ENCODE measurements at places on chromosomes 13 and 19.

GRCh38 chr19:8592231-8593009, 15.2 kb upstream of the MYO1F start:
- DNase-seq = peak; percentile 98

- DNase-seq = no peak
Measured at GRCh38 chr13:74027161-74027779, 106.9 kb downstream of the KLF12 start.

GRCh38 chr19:46404055-46404752, 9.2 kb downstream of the CCDC8 start:
- no peak for DNase-seq

DNA sequence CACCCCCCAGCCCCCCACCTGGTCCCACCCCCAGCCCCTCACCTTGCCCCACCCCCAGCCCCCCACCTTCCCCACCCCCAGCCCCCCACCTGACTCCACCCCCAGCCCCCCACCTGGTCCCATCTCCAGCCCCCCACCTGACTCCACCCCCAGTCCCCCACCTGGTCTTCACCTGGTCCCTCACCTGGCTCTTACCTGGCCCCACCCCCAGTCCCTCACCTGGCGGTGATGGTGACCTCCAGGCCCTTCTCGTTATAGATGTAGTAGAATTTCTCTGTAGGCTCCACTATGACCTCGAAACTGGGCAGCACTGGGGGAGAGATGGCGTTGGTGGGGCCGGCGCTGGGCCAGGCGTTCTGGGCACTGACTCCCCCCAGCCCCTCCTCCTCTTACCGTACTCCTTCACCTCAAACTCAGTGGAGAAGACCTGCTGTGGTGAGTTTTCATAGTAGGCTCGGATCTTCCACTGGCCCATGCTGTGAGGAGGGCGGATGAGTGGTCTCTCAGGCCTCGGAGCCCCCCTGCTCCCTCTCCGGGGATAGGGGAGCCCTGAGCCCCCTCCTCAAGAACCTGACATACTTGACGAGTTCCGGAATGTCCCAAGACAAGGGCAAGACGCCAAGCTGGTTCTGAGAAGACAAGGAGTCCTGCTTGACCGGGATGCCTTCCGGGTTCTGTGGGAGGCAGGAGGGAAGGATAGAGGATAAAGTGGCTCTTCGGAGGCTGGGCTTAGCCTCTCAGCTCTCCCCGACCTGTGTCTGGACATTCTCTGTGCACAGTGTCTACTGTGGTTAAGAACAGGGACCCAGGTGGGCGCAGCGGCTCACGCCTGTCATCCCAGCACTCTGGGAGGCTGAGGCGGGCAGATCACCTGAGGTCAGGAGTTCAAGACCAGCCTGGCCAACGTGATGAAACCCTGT, 6.4 kb downstream of the C3 start:
- DNase-seq = peak; percentile 62

GRCh38 chr13:21361706-21362105, 97.4 kb downstream of the ZDHHC20 start:
- DNase-seq = no peak

DNA sequence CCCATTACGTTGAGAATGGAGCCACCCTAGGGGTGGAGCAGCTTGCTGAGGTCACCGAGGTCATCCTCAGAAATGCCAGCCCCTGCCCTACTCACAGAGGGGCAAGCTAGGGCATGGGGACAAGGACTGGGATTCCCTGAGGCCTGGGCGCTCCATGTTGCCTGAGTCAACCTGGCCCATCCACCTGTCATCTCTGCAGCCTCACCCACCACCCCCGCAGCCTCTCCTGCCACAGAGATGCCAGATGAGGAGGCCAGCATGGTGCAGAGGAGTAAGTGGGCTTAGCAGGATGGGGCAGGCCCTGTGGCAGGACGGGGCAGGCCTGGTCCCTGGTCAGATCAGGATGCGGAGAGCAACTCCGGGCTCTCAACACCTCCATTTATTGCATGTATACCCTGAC, 9.5 kb downstream of the NKPD1 start:
- DNase-seq = no peak

- DNase-seq = no peak
Measured at GRCh38 chr13:40961826-40962225, 57.3 kb downstream of the ELF1 start.

DNA sequence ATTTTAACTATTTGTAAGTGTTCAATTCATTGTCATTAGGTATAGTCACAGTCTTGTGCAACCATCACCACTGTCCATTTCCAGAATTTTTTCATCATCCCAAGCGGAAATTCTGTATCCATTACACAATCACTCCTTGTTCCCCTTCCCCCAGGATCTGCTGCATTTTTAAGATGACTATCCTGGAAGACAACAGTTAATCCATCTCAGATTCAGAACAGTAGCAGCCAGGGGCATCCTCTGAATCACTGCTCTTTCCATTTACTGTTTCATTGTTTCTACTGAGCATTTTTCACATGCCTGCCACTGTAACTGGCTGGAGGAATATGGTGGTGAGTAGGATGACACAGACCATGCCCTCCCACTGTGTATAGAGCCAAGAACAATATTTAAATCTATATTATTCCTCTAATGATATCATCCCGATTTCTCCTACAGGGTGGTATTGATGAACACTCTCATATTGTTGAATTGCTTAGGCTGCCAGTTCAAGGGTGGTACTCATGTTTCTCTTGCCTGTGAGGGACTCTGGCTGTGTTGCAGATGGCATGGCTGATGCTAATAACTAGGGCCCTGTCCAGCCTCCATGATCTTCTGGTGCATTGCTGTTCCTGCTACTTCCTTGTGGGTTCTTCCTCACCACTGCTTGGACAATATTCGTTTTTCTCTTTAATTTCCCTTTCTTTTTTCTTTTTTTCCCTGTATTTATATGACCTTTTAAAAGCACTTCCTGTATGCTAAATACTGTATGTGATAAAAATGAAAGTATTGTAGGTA, 59.0 kb downstream of the WDFY2 start:
- no peak for DNase-seq

DNA sequence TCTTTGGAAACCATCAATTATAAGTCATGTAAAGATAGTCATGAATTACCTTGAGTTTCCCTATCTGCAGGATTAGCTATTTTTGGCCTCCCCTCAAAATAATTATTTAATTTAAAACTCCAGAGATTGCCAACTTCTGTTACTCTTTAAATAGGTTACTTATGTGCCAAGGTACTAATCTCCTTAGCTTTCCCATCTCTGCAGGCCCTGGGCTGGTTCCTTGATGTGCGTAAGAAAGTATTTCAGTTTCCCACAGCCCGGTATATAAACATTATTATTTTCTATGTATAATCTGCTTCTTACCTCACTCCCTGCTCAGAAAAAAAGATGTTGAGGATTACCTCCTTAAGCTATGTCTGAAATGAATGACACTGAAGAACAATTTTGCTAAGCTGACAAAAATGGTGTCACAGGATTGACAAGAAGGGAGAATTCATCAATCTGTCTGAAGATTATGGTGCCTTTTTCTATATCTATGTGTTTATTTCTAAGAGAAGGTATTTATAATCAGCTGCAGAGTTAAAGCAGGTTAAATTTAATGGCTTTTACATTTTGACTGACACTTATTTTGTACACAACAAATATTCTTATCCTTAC, 1697.2 kb upstream of the PCDH20 start:
- no peak for DNase-seq

DNA sequence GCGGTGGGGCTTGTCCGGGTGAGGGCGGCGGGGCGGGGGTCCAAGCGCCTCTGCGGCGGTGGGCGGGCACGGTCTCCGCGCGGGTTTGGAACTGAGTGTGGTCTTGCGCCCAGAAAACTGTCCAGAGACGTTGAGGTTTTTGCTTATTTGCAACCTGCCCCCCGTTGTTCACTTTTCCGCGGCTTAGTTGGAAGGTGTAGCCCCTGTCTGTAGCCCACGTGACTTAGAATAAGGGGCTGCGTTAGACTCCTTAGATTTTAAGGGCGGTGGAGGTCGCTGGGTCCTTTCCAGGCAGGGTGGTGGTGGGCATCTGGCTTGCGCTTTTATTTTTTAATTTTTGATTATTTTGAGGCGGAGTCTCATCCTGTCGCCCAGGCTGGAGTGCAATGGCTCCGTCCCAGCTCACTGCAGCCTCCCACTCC, 748 bp downstream of the RPS15 start:
- DNase-seq = no peak

GRCh38 chr19:10654610-10655456, 687 bp downstream of the ILF3 start:
- peak; percentile 83 for DNase-seq

DNA sequence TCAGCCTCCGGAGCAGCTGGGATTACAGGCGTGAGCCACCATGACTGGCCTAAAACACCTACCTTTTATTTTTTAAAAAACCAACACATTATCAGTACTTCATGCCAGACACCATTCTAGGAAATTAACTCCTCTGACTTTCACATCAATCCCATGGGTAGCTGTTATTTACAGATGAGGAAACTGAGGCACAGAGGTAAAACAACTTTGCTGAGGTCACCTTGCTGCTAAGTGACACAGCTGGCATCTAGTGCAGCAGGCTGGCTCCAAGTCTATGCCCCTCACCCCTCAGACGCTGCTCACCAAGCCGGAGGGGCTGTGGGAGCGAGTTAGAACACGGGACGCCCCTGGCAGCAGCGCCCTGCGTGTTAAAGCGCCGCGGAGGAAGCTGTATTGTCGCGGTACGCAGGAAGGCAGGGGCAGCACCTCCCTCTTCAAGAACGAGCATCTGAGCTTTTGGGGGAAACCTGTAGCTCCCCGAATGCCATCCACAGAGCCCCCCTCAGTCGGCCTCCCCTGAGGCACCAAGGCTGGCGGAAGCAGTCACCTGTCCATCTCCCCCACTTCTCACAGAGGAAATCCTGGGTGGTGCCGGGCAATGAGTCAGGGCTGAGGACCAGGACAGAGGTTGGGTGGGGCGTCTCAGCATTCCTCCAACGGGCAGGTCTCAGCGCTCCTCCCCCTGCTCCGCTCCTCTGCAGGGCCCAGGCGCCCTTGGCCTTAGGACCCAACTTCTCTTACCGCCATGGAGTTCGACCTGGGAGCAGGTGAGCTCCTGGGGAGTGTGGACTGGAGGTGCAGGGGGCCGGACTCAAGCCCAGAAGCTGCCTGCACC, at the start of gene C19orf33:
Gene C19orf33 (plus strand): TSS at position 735 of the 835 bp plus-strand sequence. CDS start 11 bp downstream, at position 746.
- DNase-seq = no peak

DNA sequence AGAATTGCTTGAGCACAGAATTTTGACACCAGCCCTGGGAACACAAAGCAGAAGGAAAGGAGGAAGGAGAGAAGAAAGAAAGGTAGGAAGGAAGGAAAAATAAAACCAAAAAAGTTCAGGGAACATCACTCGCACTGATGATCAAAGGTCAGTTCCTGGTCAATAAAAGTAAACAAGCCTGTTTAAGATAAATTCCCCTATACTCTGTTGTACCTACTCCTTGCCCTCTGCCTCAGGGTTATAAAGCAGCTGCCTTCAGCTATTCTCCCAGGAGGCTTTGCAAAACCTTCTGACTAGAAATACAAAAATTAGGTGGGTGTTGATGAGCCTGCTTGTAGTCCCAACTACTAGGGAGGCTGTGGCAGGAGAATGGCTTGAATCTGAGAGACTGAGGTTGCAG, 14.9 kb upstream of the ZNF91 start:
- DNase-seq = peak; percentile 14

DNA sequence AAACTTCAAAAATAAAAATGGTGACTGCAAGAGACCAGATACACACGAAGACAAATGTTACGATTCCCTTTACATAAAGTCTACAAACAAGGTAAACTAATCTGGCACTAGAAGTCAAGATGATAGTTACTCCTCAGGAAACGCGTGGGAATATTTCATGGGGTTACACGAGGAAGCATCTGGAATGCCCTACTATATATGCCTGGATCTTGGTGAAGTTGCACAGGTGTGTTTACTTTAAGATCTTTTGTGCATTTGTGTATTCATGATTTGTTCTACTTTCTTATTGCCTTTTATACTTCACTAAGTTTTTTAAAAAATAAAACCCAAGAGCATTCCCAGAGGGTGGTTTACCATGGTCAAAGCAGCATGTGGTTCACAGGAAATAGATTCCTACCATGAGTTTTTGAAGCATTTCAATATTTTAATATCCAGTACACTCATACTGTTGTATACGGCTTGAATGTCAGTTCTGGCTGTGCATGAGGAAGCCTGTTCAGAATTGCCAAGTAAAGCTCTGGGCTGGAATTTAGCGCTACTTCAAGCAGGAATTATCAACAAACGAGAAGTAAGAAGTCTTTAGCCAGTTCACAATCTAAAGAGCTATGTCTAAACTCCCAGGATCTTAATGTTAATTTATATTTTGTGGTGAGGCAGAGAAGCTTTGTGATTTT, 239.8 kb upstream of the KLHL1 start:
- DNase-seq = no peak

GRCh38 chr19:13071444-13072187, 31.0 kb downstream of the LYL1 start:
- no peak for DNase-seq

- DNase-seq = no peak
Measured at GRCh38 chr19:46878613-46879375, 18.0 kb downstream of the ARHGAP35 start.

DNA sequence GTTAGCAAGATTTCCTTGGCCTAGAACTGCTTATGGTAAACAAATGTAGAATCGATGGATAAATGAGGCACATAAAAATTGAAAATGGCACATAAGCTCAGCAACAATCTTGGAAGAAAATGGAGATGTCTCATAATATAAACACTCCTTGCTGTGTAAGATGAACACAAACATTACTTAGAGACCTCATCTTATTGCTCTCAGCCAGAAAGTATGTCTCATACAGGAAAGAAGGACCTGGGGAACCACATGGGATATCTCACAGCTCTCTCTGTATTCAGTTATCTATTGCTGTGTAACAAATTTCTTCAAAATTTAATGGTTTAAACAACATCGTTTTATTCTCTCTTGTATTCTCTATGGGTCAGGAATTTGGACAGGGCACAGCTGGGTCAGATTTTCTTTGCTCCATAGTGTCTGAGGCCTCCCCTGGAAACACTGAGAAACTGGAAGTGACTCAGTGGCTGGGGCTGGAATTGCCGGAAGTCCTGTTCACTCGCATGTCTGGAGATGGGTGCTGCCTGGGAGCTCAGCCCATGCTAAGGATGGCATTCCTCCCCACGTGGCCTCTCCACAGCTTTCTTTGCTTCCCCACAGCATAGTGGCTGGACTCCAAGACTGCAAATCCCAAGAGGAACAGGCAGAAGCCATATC, 105.1 kb downstream of the NUFIP1 start:
- DNase-seq = no peak

GRCh38 chr19:50341091-50341564, 12.0 kb upstream of the KCNC3 start:
- DNase-seq = no peak

Measured in coronary artery (tissue), 2 donors.